Small intestine (tissue), 16 donors: ENCODE measurements at places on chromosomes 12 and 14. TPM values are rescaled to one million over a fixed set of nuclear protein-coding genes. Genes with fewer than 3 reads are reported as not detected.

The TM9SF1 gene
- polyA plus RNA-seq: 56.1 TPM

GRCh38 chr12:57868851-57869268 lies 22.3 kb upstream of the CTDSP2 start:
- no peaks in the 10 kb centered on the region for H3K36me3 ChIP-seq
- H3K27me3 ChIP-seq: no peaks in the 10 kb centered on the region
- peak overlapping the region; percentile 41 for H3K27ac ChIP-seq
- no peak overlapping the region for H3K4me3 ChIP-seq
- DNase-seq: no peak

- H3K36me3 ChIP-seq: peaks cover 86% of the 10 kb centered on the region
- H3K27ac ChIP-seq: no peak overlapping the region
- H3K27me3 ChIP-seq: no peaks in the 10 kb centered on the region
- H3K4me1 ChIP-seq: no peaks in the 10 kb centered on the region
These were observed 29.1 kb downstream of the PLEKHH1 start for GRCh38 chr14:67562025-67562775.

DNA sequence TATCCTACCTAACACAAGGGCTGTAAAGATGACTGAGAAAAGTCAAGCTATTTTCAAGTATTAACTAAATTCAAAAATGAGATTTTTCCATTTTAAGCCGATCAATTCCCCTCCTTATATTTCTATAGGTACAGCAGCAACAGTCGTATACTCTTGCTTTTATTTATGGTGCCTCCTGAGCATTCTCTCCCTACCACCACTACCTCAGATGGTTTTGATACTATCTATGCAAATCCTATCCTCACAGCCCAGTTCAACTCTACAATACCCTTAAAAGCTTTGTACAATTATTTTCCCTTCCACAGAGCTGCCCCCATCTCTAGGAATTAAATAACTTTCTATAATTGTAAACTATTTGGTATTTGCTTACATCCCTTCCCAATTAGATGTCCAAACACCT lies 52.1 kb downstream of the GALC start:
- no peaks in the 10 kb centered on the region for H3K4me1 ChIP-seq
- H3K27ac ChIP-seq: no peak overlapping the region
- peaks cover 13% of the 10 kb centered on the region for H3K36me3 ChIP-seq
- no peak for DNase-seq

DNA sequence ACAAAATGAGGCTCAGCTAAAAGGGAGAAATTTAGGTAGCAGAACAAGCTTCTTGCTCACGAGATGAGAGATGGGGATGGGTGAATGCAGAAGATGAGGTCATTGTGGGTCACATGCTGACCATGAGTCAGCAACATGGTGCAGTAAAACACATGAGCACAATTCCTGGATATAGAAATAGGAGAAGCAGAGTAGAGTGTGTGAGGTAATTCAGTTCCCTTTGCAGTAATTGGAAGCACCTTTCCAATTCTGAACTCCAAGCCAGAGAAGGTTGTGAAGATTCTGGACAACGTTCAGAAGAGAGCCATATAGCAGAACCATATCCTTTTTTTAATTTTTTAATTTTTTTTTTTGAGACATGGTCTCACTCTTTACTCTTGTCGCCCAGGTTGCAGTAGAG lies 62.0 kb upstream of the LMNTD1 start:
- H3K4me3 ChIP-seq: no peak overlapping the region
- peak; percentile 32 for DNase-seq
- no peaks in the 10 kb centered on the region for H3K36me3 ChIP-seq

DNA sequence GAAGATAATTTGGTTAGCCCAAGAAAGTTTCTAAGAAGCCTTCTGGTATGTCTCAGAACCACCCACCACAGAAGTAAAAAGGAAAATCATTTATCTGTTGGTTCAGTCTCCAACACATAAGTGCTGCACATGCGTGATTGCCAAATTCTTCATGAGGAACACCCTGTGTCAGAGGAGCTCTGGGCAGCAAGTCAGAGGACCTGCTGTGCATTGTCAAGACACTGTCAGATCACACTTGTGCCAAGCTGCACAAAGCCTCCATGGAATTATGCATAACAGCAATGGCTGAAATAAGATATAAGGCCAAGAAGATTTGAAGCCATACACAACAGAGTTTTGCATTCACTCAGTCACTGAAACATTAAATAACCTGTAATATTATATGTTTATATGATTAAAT lies 1304.7 kb upstream of the FLRT2 start:
- no peaks in the 10 kb centered on the region for H3K4me1 ChIP-seq
- no peaks in the 10 kb centered on the region for H3K36me3 ChIP-seq
- no peaks in the 10 kb centered on the region for H3K27me3 ChIP-seq
- no peak overlapping the region for H3K27ac ChIP-seq
- no peak for DNase-seq
- H3K4me3 ChIP-seq: no peak overlapping the region

DNA sequence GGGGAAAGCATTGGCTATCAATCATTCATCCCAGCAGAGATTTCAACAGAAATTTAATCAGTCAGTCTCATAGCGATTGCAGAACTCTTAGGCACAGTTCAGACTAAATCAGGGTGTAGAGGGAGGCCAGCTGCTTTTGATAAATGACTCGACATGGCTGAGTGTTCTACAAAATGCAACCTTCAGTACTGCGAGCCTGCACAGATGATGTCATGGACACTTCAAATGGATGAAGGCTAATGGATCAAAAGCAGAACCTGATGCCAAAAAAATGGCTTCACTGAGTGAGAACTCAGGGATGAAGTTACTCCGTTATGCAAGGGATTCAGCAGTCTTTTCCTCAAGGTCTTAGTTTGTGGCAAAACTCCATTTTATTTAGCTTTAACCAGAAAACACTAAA lies 167.3 kb downstream of the DACT1 start:
- H3K27me3 ChIP-seq: no peaks in the 10 kb centered on the region
- no peaks in the 10 kb centered on the region for H3K4me1 ChIP-seq
- no peak overlapping the region for H3K27ac ChIP-seq
- no peak overlapping the region for H3K4me3 ChIP-seq
- H3K36me3 ChIP-seq: no peaks in the 10 kb centered on the region

GRCh38 chr12:22413592-22413991 lies 79.1 kb upstream of the ST8SIA1 start:
- no peak overlapping the region for H3K27ac ChIP-seq
- no peak for DNase-seq
- no peak overlapping the region for H3K4me3 ChIP-seq
- H3K4me1 ChIP-seq: no peaks in the 10 kb centered on the region
- H3K27me3 ChIP-seq: no peaks in the 10 kb centered on the region
- no peaks in the 10 kb centered on the region for H3K36me3 ChIP-seq

GRCh38 chr14:57865403-57866198 lies at the start of gene SLC35F4:
TSS of gene SLC35F4 (minus strand) at chr14:57866092.
- peak; percentile 26 for DNase-seq
- H3K4me1 ChIP-seq: no peaks in the 10 kb centered on the region
- H3K27ac ChIP-seq: no peak within 1 kb of the TSS
- H3K27me3 ChIP-seq: peaks cover 29% of the 10 kb centered on the region

- no peaks in the 10 kb centered on the region for H3K4me1 ChIP-seq
- H3K4me3 ChIP-seq: no peak overlapping the region
- H3K27me3 ChIP-seq: no peaks in the 10 kb centered on the region
- no peak for DNase-seq
- H3K27ac ChIP-seq: no peak overlapping the region
- peaks cover 6% of the 10 kb centered on the region for H3K36me3 ChIP-seq
These were observed 30.4 kb downstream of the CAND1 start for GRCh38 chr12:67299526-67299925.

- no peaks in the 10 kb centered on the region for H3K27me3 ChIP-seq
- H3K36me3 ChIP-seq: no peaks in the 10 kb centered on the region
- DNase-seq: peak; percentile 78
- H3K4me3 ChIP-seq: no peak overlapping the region
- H3K4me1 ChIP-seq: peaks cover 19% of the 10 kb centered on the region
- peak overlapping the region; percentile 65 for H3K27ac ChIP-seq
These were observed 92.9 kb downstream of the FAR2 start for GRCh38 chr12:29241821-29242591.

DNA sequence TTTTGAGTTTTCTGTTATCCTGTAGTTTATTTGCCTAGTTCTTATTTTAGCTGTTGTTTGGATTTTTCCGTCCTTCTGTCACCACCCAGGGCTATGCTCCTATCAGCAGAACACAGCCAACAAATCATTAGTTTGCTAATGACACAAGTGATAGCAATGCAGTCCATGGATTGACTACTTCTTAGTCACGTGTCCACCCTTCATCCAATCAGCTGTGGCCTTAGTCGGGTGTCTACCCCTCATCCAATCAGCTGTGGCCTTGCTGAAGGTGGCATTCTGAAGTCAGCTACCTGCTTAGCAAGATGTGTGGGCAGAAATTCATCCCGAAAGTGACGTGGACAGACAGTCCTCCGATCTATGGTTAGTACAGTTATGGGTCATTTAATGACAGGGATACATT lies 182.3 kb downstream of the GALC start:
- H3K27me3 ChIP-seq: no peaks in the 10 kb centered on the region
- no peaks in the 10 kb centered on the region for H3K4me1 ChIP-seq
- H3K4me3 ChIP-seq: no peak overlapping the region
- no peak overlapping the region for H3K27ac ChIP-seq

- DNase-seq: no peak
- H3K27ac ChIP-seq: no peak overlapping the region
- H3K27me3 ChIP-seq: no peaks in the 10 kb centered on the region
- H3K36me3 ChIP-seq: peaks cover 2% of the 10 kb centered on the region
These were observed 120.6 kb downstream of the TGFB3 start for GRCh38 chr14:75861161-75861621.

DNA sequence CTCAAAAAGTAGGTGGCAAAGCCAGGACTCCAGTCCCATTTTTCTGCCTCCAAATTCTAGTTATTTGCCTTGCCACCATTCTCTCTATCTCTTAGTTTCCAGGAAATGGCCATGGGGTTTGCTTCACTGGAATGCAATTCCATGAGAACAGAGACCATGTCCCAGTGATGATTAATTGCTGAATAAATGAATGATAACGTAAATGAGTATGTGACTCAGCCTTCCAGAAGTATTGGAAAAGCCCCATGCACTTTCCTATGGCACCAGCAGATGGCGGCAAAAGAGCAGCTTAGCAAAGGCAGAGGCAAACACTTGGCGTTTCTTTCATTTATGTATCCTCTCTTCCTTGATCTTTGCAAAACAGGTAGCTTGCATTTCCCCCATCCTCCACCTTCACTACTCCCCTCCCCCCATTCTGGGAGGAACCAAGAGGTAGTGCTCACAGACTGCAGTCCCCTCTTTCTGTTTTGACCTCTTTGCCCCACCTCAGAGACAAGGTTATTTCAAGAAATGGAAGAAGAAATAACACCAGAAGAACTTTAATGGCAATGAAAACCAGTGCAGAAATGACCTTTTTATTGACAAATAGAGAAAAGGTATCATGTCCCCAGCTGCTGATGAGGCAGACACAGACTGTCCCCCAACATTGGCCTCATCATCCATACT lies 21.3 kb downstream of the TBX3 start:
- H3K27me3 ChIP-seq: peaks cover 32% of the 10 kb centered on the region
- DNase-seq: peak; percentile 82
- H3K4me3 ChIP-seq: no peak overlapping the region
- H3K27ac ChIP-seq: no peak overlapping the region

DNA sequence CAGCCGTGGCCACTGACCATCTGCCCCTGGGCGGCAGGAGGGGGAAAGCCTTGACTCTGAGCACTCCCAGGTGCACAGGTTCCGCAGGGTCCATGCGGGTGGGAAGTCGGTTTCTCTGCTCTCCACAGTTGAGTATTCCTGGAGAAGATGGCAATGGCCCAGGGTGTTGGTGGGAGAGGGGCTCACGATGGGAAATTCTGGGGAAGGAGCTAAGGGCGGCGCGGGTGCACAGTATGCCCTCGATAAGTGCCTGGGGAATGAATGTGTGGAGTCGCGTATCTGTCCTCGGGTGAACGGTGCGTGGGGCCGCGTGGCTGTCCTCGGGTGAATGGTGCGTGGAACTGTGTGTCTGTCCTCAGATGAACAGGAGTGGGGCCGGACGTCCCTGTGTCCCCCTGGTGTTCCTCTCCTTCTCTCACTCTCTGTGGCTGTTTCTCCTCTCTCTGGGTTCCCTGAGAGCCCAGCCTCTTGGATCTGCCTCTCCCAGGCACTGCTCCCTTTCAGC lies 38.0 kb downstream of the NOC4L start:
- DNase-seq: no peak
- no peak overlapping the region for H3K27ac ChIP-seq
- H3K27me3 ChIP-seq: no peaks in the 10 kb centered on the region
- H3K4me3 ChIP-seq: no peak overlapping the region
- no peaks in the 10 kb centered on the region for H3K4me1 ChIP-seq
- H3K36me3 ChIP-seq: no peaks in the 10 kb centered on the region
